ENCODE measurements at places on chromosomes 11 and 22. TPM values are rescaled to one million over a fixed set of nuclear protein-coding genes. Genes with fewer than 3 reads are reported as not detected.

- no peak for DNase-seq
Measured at GRCh38 chr11:107916671-107917241, 11.5 kb upstream of the RAB39A start.

DNA sequence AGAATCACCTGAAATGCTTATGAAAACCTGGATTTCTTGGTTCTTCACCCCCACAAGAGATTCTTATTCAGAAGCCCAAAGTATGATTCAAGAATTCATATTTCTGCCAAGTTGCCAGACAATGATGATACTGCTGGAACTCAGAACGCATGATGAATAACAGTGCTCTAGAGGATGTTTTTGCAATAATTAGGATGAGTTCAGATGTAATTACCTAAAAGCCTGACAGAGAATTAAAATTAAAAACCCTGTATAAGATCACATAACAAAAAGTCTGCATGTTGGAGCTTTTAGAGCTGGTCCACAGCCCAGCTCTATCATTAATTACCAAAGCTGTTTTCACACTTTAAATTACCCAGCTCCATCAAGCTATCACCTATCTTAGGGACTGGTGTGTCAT is 211.8 kb downstream of the LUZP2 start:
- DNase-seq, result no peak

DNA sequence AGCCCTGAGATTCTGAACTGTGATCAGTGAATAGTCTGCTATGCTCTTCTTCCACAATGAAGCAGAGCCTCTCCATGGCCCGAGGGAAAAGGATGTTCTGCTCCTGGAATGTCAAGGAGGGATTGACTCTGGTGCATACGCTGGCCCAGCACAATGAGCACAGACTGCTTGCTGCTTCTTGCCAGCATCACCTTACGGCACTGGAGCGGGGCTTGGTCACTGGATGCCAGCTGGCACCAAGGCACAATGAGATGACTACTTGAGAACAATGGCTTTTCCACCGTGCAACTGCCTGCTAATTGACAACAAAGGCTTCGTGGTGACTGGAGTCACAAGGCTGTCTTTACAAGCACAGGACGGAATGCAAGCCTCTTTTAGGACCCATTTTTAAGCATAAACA is 139.2 kb downstream of the DSCAML1 start:
- no peak for DNase-seq

DNA sequence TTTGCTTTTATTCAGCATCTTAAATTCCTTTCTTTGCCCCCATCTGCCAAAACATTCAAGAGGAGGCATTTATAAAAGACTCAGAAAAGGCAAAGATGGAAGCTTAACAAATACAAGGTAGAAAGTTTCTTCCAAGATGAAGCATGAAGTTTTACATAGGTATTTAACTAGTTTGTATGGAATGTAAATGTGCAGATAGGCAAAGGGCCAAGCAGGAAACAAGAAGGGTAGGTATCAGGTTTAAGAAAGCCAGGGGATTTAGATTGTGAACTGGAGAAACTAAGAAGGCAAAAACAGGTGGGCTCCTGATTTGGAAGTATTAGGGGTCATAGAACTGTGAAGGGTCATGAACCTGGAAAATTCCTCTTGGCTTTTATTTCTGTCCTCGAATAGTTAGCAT is 62.6 kb downstream of the PPP2R1B start:
- DNase-seq, result no peak

DNA sequence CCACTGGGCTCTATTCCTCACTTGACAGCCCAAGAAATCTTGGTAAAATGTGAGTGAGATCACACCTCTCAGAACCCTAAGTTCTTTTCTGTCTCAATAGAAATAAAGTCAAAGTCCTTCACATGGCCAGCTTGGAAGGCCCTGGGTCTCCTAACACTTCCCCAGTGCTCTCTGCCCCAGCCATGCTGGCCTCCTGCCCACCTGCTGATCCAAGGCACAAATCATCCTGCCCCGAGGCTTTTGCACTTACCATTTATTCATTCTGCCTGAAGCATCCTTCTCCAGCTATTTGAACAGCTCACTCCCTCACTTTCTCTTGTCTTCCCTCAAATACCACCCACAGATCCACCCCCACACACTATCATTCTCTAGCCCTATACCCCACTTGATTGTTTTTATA is 26.4 kb downstream of the ISX start:
- DNase-seq, result no peak

DNA sequence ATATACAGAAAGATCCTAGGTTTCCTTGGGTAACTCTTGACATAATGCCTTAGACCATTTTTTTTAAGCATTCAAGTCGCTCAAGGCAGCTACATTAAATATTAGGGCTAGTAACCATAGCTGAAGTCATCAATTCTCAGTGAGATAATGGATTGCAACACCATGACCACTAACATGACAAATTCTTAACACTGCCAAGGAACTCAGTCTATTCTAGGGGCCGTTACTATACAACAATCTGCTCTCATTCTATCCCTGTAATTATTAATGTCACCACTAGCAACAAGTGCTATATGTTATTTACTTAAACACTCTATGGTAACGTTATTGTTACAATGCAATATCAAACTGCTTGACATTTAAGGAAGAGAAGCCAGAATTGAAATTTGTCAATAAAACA is 3.2 kb upstream of the STK33 start:
- DNase-seq, result no peak

DNA sequence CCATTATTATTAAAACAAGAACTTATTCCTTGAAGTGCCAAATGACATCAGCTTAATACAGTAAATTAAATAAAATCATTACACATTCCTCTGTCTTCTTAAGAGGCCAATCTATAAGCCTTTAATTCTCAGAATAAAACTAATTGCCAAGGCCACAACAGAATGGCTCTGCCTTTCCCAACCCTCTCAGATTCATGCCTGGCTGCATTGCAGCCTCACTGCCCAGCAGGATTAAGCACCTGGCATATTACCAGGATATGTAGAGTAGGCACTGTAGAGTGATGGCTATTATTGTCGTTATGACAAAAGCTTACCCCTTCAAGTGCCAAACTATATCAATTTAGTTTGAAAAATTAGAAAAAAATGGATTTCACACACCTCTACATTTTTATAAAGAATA is 9.4 kb upstream of the CALCA start:
- no peak for DNase-seq

GRCh38 chr11:129278586-129279319 is 86.6 kb upstream of the ARHGAP32 start:
- peak; percentile 80 for DNase-seq

DNA sequence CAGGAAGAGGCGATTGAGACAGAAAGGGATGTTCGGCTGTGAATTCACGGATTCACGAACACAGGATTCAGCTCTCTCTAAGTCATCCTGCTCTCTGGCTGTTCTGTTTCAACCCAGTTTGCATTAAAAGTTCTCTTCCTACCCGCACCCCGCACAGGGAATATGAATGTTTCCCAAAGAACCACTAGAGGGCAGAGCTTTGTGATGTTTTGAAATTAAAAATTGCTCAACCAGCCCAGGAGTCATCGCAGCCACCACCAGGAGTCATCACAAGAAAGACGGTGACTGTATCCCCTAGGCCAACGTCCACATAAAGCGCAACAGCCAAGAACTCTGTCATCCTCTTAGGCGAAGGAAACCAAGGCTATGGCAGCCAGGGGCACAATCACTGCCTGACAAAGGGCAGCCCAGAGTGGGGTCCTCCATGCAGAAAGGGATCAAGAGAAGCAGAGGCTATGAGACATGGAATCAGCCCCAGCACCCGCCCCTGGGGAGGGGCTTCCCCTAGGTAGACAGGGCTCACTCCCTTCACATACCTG is 122.4 kb downstream of the WT1 start:
- no peak for DNase-seq

GRCh38 chr11:126476977-126477376 is 121.5 kb downstream of the ST3GAL4 start:
- no peak for DNase-seq

- no peak for DNase-seq
Measured at GRCh38 chr11:61037441-61038093, 64.7 kb upstream of the CD5 start.

DNA sequence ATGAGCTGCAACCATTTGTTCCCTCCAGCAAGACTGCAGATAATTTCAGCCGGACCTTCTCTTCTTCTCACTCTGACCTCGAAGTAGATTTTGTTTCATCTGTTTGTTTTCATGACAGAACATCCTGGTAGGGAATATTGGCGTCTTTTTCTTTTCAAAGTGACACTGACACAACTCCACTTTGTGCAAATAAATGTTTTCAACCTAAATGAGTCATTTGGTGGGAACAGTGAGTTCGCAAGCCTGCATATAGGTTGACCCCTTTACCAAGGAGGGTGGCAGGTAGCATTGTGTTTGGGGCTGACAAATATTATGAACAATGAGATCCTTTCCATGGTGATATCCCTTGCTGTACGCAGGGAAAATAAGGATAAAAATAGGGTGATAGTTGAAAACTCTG is 55.0 kb downstream of the LARGE1 start:
- DNase-seq, result no peak

DNA sequence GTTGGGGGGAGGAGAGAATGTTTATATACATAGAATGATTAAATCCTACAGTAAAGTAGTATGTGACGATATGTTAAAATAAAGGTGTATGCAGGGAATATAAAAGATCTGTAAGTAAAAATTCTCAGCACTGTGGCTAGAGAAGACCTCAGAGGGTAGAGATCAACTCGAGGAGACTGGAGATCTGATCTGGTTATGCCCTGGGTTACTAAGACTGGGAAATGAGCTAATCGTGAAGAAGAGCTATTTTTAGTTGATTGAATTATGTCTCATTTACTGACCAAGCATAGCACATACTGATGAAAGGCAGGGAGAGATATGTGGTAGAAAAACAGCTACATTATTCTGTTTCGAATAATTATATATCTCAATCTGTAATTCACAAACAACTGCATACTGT is 42.8 kb upstream of the ALKBH3 start:
- no peak for DNase-seq

- DNase-seq, result no peak
Measured at GRCh38 chr22:37133304-37134018, 16.3 kb downstream of the IL2RB start.

DNA sequence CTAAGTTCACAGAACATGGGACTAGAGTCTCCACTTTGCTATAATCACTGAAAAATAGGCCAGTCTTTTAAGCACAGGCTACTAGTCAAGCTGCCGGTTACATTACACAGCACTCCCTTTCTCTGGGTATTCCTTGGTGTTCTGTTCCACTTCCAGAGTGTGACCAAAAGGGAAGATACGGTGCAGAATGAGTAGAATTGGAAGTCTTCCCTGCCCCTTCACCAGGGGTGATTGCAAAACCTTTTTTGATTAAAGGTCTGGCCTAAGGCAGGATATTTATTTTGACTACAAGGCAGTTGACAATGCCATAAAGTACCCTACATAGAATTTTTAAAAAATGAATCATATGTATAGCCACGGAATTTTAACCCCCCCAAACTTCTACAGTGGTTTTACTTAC is 59.6 kb upstream of the ADORA2A start:
- no peak for DNase-seq

- no peak for DNase-seq
Measured at GRCh38 chr11:118771547-118772288, 19.2 kb downstream of the DDX6 start.

DNA sequence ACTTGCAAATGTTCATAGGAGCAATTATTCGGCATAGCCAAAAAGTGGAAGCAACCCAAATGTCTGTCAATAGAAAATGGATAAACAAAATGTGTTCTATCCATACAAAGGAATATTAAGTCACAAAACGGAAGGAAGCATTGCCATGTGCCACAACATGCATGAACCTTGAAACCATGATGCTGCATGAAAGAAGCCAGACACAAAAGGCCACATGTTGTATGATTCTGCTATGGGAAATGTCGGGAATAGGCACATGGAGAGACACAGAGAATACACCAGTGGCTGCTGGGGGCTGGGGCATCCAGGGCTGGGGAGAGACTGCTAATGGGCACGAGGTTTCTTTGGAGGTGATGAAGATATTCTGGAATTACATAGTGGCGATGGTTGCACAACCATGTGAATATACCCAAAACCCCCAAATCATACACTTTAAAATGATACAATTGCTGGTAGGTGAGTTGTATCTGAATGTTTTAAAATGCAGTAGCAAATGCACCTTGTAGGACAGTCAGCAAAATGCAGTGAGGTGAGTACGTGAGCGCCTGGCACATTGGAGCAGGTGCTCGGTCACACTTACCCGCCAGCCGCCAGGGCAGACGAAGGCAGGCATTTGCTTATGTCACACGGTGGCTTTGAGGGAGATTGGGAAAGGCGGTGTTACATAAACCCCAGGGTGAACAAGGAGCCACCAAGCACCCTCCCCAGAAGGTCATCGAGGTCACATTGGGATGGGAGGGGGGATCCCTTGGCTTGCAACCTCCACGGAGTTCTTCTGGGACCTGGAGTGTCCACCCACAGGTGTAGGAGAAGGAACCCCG is 6.3 kb upstream of the OSM start:
- no peak for DNase-seq

- DNase-seq, result no peak
Measured at GRCh38 chr11:86091566-86091965, 22.7 kb upstream of the PICALM start.

GRCh38 chr11:120336641-120337354 is 585 bp downstream of the ARHGEF12 start:
- DNase-seq, result peak; percentile 78

DNA sequence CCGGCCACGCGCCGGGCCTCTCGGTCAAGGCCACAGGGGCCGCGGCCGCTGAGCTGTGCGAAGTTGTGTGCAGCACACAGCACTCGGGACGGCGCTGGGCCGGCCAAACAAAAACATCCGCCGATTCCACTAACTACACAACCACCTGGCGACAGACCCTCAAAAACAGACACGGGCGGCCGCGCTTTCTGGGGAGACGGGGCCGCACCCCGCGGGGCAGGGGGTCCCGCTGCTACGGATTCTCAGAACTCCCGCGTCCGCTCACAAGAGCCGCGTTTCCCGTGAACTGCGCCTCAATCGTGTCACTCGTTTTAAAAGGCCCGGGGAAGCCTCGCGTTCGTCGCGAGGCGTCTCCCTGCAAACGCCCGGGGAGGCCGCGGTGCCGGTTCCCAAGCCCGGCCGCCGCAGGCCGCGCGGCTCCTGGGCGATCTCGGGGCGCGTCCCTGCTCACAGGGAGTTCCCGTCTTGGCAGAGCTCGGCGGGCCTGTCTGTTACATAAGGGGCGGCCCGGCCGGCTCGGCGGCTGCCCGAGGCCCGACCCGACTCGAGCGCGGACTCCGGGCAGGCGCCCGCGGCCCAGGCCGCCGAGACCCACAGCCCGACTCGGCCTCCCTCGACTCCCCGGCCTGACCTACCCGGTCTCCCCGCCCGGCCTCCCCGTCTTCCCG is 936 bp downstream of the BRD1 start:
- DNase-seq, result peak; percentile 90

KCNK4 gene
- total RNA-seq, result not detected

ZNF280B gene
- total RNA-seq, result 2.0 TPM

VWCE gene
- total RNA-seq, result 3.2 TPM

ZP1 gene
- not detected for total RNA-seq

OR2AG1 gene
- not detected for total RNA-seq

OR4C46 gene
- total RNA-seq, result not detected

PLCB3 gene
- total RNA-seq, result 21.3 TPM

Data from spleen (tissue), 13 donors.